HS-5 (cell line): ENCODE measurements at places on chromosomes 16 and 17.

DNA sequence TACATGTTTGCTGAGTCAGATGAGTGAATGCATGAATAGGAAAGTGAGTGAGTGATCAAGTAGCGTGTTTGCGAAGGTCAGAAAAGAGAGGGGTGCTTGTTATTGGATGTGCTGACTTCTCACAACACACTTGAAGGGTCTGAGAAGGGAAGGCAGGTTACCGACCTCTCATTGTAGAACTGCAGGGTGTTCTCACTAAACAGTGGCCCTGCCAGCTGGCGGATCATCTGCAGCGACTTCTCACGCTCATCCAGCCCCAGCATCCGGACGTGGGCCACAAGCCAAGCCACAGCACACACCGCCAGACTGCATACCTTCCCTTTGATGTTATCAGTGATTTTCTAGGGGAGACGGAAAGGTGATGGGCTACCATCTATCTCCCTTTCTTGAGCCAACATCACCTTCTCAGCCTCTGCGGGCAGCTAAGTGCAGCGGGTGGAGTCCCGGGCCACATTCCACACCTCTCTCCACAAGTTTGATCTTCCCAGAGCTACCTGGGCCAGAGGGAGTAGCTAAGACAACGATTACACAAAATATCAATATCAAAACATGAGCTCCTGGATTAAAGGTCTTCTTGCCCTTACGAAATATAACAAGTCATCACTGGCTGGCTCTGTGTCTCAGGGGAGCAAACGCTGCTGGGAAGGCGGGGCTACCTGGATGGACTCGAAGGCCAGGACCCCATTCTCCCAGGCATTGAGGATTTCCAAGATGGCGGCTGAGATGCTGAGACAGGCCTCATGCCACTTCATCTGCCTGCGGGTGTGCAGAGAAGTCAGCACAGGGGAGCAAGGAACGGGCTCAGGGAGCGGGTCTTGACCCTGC, 11.0 kb downstream of the CSF3 start:
- no peak for DNase-seq

DNA sequence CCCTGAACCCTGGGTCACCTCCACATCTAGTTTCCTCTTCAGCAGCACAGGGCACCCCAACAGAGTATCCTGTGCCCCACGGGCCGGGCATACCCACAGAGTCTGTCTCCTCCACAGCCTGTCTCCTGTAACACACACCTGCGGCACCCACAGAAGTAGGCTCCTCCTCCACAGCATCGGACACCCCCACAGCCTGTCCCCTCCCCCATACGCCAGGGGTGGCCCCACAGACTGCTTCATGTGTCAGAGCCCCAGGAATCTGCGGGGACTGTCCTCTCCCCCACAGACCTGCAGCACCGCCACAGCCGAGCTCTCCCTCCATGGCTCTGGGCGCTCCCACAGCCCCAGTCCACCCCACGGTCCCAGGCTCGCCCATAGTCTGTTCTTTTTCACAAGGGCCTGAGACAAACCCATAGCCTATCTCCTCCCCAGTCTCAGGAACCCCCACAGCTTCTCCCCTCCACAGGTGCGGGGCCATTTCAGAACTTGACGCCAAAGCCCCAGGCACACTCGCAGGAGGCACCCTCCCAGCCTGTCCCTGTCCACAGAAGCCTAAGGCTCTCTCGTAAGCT, 1.4 kb downstream of the KIAA0753 start:
- DNase-seq: no peak

GRCh38 chr16:7548796-7549318, 216.2 kb downstream of the RBFOX1 start:
- DNase-seq: no peak

GRCh38 chr16:82175627-82176026, 5.6 kb upstream of the MPHOSPH6 start:
- DNase-seq: no peak

DNA sequence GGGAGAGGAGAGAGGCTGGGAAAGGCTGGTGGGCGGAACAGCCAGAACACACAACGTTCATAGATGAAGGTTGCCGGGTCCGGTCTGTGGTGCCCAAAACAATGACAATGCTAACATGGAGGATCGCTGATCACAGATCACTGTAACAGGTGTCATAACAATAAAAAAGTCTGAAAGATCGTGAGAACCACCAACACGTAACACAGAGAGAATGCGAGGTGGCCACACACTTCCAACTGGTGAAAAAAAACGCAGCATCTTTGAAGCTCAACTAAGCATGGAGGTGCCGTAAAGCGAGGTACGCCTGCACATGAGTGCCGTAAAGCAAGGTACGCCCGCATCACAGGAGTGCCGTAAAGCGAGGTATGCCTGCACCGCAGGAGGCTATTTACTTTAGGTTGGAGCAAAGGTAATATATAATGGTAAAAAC, 42.3 kb downstream of the ABR start:
- DNase-seq: no peak

GRCh38 chr16:17578981-17579874, 108.5 kb upstream of the XYLT1 start:
- peak; percentile 36 for DNase-seq

GRCh38 chr17:6088141-6088540, 18.0 kb downstream of the WSCD1 start:
- DNase-seq: no peak

DNA sequence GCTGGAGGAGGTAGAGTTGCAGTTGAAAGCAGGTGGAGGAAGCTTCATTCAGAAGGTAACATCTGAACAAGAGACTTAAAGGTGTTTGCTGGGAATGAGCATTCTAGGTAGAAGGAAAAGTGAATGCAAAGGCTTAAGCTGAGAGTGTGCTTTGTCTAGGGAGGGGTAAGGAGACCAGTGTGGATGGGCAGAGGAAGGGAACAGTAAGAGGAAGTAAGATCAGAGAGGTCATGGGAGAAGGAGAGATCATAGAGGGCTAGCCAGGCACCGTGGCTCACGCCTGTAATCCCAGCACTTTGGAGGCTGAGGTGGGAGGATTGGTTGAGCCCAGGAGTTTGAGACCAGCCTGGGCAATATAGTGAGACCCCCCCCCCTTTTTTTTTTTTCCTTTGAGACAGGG, 3.3 kb downstream of the STX4 start:
- DNase-seq: no peak

- DNase-seq: no peak
Measured at GRCh38 chr16:228151-228851, 948 bp downstream of the LUC7L start.
